HCEC 1CT (cell line): ENCODE measurements at places on chromosomes 7 and 10.

DNA sequence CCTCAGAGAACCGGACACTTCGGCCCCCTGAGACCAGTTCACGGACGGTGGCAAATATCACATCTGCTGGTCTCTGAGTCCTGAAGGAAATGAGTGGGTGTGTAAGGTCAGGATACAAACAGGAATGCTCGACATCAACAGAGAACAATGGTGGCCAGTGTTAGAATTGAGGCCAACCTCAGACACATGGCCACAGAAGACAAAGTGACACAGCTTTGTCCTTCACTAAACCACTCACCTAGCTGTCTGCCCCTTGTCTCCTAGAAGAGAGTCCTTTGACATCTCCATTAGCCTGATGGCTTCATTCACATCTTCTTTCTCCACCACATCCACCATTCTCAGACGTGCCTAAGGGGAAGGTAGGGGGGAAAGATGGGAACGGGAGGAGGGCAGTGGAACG is 4.3 kb downstream of the COPS6 start:
- no peak for DNase-seq

GRCh38 chr10:133042061-133042460 is 45.7 kb upstream of the ADGRA1 start:
- no peak for DNase-seq

DNA sequence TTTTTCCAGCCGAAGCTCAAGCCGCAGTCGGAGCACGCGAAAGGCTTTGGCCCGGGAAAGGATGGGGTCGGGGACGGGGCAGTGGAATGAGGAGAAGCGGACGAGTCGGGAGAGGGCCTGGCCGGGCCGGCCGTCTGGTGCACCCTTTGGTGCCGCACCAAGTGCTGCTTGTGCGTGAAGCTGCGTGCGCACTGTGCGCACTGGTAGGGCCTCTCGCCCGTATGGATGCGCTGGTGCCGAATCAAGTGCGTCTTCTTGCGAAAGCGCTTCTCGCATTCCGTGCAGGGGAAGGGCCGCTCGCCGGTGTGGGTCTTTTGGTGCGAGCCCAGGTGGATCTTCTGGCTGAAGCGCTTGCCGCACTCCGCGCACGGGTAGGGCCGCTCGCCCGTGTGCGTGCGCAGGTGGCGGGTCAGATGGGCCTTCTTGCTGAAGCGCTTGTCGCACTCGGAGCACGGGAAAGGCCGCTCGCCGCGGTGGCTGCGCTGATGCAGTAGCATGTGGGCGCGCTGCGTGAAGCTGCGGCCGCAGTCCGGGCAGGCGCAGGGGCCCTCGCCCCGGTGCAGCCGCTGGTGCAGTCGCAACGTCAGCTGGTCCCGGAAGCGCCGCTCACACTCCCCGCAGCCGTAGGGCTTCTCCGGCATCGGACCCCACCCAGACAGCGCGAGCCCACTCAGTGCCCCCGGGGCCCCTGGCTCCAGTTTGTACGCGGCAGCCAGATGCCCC is 7.8 kb downstream of the ZNF467 start:
- DNase-seq = no peak

DNA sequence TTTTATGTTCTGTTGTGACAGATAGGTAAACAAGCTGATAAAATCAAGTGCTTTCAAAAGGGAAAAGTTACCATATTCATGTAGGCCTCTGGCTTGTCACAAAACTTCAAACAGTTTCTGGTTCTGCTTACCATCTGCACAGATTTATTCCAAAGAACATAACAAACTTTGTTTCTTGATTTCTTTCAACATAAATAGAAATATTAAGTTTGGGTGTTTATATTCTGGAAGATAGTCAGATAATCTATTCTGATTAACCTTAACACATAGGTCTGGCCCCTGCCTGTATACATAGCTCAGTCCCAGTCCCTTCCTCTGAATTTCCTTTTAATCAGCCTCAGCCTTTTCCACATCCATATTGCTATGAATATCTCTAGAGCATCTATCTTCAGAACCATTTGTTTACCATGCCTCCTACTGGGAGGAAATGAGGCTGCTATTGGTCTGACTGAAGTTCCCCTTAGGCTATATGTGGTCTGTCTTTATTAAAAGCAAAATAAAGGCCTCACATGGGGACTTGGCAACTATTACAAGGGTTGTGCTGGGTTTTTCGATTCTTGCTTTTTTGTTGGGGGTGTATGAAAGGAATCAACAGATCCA is 319.0 kb downstream of the HPSE2 start:
- peak; percentile 51 for DNase-seq

DNA sequence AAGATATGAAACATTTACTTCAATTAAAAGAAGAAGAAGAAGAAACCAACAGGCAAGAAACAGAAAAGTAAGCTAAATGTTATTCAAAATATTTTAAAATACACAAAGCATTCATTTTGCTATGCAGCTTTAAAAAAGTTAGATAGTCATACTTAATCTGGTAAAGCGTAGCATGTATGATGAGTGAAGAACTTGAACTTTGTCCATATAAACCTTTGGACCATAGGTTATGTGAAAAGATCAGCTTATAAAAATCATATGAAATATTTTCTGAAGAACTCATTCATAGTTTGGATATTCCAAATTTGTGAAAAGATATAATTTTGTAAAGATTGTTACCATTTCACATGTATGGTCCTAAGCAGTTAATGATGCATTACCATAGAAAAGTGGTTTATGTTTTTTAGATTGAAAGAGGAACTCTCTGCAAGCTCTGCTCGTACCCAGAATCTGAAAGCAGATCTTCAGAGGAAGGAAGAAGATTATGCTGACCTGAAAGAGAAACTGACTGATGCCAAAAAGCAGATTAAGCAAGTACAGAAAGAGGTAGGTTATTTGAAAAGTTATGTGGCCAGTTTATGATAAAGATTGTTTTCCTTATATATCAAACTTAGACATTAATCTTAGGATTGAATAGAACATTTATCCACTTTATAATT is 37.3 kb downstream of the KIF20B start:
- DNase-seq = no peak

DNA sequence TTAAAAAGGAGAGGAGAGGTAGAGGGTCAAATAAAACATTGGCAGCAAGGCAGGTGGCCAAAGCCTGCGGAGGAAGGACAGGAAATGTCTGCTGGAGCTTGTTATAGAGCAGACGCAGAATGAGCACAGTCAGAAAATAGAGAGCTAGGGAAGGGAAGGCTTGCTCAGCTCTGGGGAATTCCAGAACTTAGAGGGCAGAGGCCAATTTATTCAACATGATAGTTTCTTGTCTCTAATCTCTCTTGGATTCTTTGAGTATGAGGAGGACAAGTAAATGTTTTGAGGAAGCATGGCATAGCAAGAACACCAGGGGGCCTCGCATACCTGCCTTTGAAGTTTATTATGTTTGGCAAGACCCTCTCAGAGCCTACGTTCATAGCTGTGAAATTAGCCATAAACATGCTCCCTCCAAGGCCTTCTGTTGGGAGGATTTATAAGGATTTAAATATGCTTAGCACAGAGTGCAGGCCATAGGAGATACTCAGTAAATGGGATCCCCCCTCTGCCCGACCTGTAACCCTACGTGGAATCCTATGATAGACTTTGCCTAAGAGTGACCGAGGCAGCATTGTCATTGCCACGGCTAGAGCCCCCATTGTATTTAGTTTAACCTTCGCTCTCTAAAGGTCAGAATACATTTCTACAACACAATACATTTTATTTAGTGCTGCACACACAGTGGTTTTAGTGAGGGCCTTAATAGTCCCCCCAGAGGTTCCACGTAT is 293.9 kb downstream of the CCDC3 start:
- peak; percentile 97 for DNase-seq

DNA sequence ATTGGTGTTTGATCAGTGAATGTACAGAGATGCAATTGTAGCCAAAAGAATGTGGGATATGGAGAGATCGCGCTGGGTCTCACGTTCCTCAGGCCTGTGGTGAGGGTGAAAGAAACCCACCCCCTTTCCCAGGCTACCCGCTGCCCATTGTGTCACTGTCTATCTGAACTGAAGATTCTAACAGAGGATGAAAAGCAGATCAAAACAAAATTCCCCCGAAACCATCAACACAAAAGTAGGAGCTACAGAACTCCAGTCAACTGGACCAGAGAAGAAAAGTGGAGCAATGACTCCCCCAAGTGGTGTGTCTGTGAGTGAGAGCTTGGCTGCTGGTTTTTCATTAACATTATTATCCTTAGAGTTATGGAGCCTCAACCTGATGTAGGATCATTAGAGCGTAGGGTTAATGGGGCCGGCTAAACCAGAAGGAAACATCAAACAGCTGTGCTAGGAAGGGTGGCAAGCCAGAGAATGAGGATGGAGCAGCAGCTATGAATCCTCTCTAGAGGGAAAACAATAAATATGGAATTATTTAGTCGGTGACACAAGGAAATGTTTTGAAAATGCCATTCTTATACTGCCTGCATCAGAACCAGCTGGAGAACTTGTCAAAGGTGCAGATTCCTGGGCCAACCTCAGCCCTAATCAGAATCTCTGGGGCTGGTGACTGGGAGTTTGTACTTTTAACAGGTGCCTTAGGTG is 38.3 kb downstream of the AKR1B1 start:
- DNase-seq = peak; percentile 56

GRCh38 chr7:49119706-49120105 is 195.4 kb downstream of the CDC14C start:
- DNase-seq = no peak

DNA sequence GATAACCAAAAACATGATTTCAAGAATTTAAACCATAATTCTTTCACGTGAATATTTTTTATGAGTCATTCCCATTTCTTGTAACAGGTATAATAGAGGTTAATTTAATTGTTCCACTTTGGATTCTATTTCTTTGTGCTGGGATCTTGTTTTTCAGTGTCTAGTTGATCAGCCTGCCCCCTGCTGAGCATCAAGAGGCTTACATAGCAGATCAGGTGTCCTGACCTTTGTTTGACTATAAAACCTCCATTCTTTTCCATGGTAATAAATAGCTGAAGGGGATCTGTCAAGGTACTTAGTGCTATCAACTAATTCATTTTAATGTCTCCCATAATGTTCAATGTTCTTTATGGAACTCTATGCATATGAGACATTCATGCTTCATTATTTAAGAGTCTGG is 4.9 kb downstream of the COL17A1 start:
- peak; percentile 11 for DNase-seq

GRCh38 chr10:127417686-127418401 is 131.3 kb upstream of the NPS start:
- DNase-seq = no peak

- peak; percentile 93 for DNase-seq
Measured at GRCh38 chr7:44087911-44088838, 5.8 kb upstream of the POLM start.
